ENCODE measurements at places on chromosomes 2 and 18.

GRCh38 chr2:133755480-133756300 lies 187.4 kb upstream of the NCKAP5 start:
- no peak for DNase-seq

- no peak for DNase-seq
Observed at GRCh38 chr2:171141320-171141719, 19.4 kb downstream of the TLK1 start.

DNA sequence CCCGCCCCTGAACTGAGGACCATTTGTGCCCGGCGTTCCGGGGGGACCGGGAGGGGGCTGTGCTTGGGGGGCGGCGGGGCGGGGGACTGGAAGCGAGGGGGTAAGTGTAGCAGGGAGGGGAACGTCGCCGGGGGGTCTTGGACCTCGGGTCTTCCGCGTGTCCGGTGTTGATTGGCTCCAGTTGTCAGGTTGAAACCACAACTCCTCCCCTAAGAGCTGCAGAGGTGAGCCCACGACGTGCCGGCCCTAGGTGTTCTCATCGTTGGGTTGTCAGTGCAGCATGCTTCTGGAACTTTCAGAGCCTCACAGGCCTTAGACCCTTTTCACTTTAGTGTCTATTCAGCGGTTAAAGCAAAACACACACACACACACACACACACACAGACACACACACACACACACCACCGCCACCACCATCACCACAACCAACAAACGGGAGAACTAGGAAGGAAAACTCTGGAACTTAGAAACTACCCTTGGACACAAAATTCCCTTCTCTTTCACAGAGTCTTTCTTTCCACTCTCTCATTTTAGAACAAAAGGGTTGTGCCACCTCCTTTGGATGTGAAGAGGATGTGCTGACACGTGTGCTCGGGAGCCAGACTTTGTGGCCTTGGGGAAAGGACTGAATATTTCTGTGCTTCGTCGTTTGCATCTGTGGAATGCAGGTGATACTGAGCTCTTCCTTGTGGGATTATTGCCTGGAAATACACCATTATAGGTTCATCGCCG lies 6.7 kb upstream of the DLX2 start:
- no peak for DNase-seq

- no peak for DNase-seq
Observed at GRCh38 chr2:146939991-146940685, 904.7 kb upstream of the ACVR2A start.

DNA sequence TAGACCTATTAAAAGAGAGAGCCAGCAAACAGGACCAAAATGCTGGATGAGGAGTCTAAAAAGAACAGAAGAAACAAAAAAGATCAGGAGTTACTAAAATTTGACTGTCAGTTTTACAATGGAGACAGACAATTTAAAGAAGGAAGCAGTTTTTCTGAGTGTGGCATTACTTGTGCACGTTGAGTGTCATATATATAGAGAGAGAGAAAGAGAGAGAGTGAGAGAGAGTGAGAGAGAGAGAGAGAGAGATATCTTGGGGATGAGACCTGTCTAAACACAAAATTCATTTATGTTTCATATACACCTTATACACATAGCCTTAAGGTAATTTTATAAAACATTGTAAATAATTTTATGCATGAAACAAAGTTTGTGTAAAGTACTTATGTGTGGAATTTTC lies 2.1 kb upstream of the GALNT3 start:
- no peak for DNase-seq

GRCh38 chr2:201907563-201907881 lies 101.2 kb downstream of the CDK15 start:
- DNase-seq: no peak

GRCh38 chr18:75139226-75139911 lies 69.6 kb downstream of the PTGR3 start:
- DNase-seq: no peak

DNA sequence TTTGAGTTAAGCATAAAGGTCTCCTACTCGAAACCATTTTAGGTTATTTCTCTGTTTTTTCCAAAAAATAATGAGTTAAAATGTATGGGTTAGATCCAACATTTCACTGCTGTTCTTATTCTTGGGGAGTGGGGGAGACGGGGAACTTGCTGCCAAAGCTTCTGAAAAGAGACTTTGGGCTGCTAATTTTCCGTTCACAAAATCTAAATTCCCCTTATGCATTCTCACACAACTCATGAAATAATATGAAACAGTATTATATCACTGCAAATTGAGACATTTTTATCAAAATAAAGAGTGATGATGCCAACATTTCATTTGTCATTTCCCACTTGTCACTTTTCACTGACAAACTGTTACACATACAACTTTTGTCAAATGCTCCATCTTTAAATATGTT lies 7.8 kb downstream of the SATB2 start:
- DNase-seq: no peak

GRCh38 chr2:223744580-223744979 lies 92.8 kb downstream of the AP1S3 start:
- DNase-seq: no peak

GRCh38 chr2:121947674-121948073 lies 192.2 kb downstream of the TSN start:
- no peak for DNase-seq

GRCh38 chr2:217790195-217790594 lies 212.6 kb downstream of the TNS1 start:
- DNase-seq: no peak

DNA sequence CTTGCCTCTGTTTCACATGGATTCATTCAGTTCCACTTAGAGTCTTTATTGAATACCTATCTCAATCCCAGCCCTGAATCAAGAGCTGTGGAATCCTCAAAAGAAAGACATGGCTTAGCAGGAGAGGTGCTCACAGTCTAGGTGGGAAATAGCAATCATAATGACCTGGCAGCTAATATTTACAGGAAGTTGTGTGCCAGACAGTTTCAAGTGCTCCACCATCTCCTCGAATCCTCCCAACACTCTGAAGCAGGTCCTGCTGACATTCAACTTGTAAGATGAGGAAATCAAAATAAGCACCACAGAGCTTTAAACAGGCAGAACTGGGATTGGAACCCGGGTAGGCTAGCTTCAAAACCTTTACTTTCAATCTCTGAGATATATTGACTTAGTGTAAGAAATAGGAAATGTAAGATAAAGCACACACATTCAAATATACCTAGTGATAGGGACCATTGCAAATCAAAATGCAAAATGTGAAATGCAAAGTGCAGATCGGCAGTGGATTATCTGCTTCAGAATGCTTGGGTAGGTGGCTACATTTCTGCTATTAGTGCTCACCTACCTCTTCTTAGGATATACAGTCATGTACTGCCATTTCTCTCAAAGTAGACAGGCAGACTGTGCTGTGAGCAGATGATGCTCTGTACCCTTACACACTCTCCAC lies 182.0 kb downstream of the PRKCE start:
- DNase-seq: no peak

DNA sequence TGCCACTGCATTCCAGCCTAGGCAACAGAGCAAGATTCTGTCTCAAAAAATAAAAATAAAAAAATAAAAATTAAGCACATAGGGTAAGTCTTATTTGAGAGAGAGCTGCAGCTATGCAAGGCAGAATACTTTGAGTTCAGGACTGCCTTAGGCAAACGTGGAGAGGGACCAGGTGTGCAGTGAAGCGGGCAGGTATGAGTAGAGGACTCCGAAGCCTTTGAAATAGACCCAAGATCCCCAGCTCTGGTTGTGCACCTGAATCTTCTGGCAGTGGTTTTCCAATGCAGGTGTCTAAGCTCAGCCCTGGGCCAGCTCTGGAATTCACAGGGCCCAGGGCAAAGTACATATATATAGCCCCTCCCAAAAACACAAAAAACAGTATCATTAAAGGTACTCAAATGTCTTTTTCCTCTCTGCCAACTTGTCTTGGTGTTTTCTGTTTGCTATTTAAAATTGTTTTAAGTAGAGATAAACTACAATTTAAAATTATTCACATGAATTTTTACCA lies 21.2 kb downstream of the TGIF1 start:
- no peak for DNase-seq

DNA sequence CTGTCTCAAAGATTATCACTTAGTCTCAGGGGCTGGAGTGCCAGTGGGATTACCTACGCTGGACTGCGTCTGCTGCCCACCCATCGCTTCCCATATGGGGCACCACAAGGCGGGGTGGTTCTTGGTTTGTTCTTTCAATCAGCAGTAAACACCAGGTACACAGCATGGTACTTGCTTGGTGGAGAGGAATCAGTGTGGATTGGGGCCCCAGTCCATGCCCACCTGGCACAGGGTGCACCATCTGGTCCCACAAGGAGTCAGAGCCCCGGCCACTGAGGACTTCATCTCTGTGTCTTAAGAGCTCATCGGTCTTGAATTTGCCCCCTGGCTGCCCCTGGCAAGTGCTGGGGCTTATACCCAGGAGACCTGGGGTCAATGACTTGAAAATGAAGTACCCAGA lies 96.2 kb downstream of the GLI2 start:
- DNase-seq: no peak

GRCh38 chr2:86069091-86069685 lies 36.5 kb downstream of the POLR1A start:
- DNase-seq: no peak

- no peak for DNase-seq
Observed at GRCh38 chr2:200354833-200355751, 48.6 kb downstream of the SPATS2L start.

DNA sequence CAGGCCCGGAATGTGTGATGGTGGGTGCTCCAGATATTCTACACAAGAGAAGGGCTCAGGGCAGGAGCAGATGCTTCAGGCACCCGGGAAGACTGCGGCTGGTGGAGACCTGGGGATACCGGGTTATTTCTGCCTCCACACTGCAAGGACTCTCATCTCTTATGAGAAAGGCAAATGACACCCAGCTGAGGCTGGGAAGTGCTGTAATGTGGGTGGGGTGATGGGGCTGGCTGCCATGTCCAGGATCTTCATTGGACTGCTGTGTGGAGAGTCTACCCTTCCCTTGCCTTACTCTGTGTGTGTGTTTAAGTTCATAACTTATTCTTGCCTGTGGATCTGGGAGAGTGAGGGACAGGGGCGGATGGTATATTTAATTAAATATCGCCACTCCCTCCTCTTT lies 124.1 kb downstream of the KLHL29 start:
- no peak for DNase-seq

DNA sequence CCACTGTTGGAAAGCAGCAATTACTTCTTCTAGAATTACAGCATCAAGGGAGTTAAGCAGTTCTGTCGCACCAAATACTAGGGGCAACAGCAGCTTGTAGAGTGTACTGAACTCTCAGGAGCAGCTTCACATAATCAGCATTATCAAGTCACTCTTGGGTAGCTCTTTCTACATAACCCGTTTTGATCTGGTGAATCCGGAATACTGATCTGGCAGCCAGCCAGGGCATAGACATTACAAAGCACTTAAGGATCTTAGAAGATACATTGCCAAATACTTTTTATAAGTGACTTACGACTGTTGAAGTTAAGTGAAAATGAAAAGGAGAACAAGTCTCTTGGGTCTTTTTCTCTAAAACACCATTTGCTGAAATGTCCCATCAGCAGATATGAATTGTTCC lies 73.2 kb upstream of the NETO1 start:
- no peak for DNase-seq

GRCh38 chr2:131394147-131394931 lies 30.4 kb upstream of the RAB6D start:
- no peak for DNase-seq

GRCh38 chr2:226963528-226963927 lies 127.7 kb downstream of the RHBDD1 start:
- DNase-seq: no peak

DNA sequence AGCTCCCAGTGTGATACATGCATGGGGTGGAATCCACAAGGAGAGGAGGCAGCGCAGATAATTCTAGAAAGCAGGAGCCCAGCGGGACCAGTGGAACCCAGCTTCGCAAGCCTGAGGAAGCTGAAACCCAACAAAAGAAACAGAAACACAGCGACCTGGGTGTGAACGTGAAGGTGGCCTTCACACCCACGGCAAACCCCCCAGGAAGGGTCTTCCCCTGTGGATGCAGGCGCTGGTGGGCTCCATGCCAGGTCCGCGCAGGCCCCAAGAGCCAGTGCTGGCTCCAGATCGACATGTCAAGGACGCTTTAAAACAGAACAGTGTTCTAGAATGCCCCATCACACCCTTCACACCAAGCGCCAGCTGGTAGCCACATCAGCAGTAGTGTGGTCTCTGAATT lies 22.1 kb downstream of the KIF1A start:
- DNase-seq: no peak

DNA sequence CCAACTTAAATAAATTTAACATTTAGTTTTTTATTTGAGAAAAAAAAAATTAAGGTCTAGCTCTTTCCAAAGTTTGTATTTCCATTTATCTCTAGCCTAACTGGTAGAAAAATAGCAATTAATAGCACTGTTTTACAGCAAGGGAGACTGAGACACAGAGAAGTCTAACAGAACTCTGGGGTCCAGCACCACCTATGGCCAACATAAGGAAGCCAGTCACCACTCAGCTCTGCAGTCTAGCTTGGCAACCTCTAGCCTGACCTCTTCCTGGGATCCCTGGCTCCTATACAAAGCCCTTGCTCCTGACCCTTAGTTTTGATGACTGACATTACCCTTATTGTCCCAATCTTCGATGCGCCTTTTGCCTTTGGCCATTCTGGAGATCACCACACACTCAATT lies 114.1 kb upstream of the TLK1 start:
- DNase-seq: no peak

- DNase-seq: no peak
Observed at GRCh38 chr2:232333361-232334135, 45.0 kb upstream of the ALPP start.

DNA sequence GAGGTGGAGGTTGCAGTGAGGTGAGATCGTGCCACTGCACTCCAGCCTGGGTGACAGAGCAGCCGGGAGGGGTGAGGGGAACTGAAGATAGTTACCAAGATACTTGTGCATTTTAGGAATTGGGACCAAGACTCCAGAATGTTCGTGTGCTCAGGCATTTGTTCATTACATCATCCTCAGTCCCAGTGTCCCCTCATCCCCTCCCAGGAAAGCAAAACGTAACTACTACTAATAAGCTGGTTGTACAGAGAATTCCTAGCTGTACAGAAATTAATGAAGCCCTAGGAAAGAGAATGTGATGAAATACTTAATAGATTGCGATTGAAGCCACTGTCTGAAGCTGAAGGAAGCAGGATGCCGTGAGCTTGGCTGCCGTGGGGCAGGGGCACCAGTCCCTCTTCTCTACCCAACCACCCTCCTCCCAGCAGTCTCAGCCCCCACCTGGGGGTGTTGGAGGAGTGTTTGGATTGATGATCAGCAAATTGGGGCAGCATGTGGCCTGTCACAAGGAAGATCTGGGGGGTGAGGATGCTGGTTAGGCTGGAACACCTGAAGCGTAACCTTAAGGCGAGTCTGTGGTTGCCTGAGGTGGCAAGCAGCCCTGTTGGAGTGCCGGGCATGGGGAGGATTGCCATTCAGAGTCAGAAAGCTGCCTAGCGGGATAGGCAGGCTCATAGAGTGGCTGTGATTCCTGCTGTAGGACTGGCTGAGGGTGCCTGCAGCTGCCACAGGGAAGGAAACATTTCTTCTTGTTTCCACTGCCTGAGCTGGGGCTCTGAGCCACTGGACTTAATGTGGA lies 140.9 kb downstream of the SH3RF3 start:
- DNase-seq: no peak

Data from stimulated activated CD4-positive, alpha-beta T cell treated with anti-CD3 and anti-CD28 coated beads, Interleukin-15, amount 100 ng/mL, for 1 hour (primary cell).